ENCODE measurements at places on chromosomes 3 and 15. TPM values are rescaled to one million over a fixed set of nuclear protein-coding genes. Genes with fewer than 3 reads are reported as not detected.

The CPEB1 gene
- total RNA-seq: 1.3 TPM

The SIDT1 gene
- total RNA-seq: 2.5 TPM

The ZBBX gene
- total RNA-seq: 0.13 TPM

The PROS1 gene
- total RNA-seq: 22.5 TPM

The ACOX2 gene
- total RNA-seq: 21.9 TPM

The WWTR1 gene
- 35.5 TPM for total RNA-seq

The GP5 gene
- 0.35 TPM for total RNA-seq

The CHL1 gene
- total RNA-seq: 4.2 TPM

The PTX3 gene
- total RNA-seq: 5.6 TPM

Data from muscle of leg (tissue), 16 donors.